GM12878 (cell line): ENCODE measurements at places on chromosomes 7 and 10. TPM values are rescaled to one million over a fixed set of nuclear protein-coding genes. Genes with fewer than 3 reads are reported as not detected.

DNA sequence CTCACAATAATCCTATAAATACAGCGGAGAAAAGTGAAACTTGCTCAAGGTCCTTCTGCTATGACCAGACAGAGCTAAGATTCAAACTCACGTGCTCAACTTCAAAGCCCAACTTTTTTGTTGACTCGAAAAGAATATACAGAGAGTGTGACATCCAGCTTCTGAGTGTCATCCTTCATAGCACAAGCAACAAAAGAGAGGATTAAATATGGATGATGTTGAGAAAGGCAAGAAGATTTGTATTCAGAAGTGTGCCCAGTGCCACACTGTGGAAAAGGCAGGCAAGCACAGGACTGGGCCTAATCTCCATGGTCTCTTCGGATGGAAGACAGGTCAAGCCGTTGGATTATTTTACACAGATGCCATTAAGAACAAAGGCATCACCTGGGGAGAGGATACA is 2.1 kb upstream of the FAM3C start:
- DNase-seq = no peak

DNA sequence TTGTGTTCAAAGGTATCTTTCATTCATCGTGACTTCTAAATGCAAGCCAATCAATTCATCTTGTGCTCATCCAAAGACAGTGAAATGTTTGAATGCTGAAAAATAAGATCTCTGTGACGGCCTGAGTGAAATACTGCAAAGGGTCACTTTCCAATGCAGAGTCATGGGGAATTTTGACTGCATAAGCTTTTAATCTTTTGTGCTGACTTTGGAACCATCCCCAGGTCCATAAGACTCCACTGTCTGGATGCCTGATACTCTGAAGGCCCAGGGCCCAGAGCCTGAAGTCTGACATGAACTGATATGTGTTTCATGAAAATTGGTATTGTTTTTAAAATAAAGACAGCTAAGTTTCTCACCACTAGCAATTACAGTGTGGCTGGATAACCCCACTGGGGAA is 39.0 kb downstream of the PPP1R3C start:
- no peak for DNase-seq

DNA sequence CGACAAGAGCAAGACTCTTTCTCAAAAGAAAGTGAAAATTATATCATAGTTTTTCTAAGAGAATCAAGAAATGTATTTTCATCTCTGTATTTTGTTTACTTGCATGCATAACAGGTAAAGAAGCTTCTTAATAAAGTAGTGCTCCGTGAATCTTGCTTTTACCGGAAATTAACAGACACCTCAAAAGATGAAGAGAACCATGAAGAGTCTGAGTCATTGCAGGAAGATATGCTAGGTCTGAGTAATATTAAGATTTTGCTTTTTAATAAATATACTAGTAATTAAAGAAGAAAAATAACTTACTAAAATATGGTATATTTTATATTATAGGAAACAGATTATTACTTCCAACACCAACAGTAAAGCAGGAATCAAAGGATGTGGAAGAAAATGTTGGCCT is 39.5 kb upstream of the STOX1 start:
- no peak for DNase-seq

DNA sequence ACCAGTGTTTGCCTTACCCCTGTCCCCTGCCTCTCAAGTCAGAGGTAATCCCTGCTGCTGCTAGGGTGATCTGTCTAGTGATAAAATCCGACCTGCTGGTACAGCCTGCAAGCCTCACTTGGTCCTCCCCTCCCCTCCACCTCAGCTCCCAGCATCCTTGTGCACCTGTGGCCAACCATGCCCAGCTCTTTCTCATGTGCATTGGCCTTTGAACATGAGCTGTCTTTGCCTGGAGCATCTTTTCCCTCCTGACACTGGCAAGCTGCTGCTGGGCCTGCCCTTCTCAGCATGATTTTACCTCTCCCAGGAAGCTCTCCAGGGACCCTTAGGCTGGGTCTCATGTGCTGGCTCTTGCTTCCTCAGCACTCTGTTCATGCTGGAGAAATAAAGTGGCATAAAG is 51.3 kb upstream of the CXCL12 start:
- DNase-seq = no peak

GRCh38 chr7:90645784-90646183 is 49.7 kb downstream of the CDK14 start:
- no peak for DNase-seq

DNA sequence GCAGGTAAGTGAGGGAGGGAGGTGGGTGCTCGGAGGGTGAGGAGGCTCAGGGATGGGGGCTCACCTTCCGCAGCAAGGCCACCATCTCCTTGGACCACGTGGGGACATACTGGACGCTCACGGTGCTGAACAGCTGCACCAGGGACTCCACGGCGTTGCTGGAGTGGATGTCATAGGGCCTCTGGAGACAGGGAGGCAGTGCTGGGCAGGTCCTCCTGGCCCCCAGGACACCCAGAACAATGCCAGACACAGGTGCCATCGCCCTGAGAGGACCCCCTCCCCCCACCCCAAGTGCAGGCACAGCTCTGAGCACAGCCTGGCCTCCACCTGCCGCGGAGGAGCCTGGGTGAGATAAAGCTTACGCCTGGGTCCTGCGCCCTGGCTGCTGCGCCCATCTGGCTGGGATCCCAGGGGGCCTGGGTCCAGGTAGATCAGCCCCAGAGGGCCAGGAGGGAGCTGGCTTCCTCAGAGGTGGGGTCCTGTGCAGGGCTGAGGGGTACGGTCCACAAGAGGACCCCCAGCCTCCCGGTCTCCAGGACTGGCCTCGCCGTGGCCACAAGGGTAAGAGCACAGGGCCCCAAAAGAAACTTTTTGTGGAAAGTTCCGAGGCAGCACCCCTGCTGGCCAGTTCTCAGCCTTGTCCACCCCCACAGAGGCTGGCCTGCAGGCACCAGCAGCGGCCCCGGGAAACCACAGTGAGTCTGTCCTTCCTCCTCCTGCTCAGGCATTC is 37.8 kb downstream of the DPYSL4 start:
- no peak for DNase-seq

DNA sequence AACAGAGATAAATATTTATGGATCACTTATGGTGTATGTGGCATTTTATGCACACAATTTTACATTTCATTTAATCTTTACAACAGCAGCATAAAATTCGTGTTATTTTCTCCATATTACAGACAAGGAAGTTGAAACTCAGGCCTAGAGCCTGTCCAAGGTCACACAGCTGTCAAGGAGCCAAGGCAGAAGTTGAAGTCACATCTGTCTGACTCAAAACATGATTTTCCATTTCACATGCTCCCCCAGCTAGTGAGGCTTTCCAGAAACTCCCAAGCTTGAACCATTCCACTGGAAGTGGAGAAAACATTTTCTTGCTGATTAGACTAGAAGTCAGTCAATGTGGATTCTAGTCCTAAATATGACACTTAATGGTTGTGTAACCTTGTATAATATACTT is 110.5 kb downstream of the HECTD2 start:
- no peak for DNase-seq

DNA sequence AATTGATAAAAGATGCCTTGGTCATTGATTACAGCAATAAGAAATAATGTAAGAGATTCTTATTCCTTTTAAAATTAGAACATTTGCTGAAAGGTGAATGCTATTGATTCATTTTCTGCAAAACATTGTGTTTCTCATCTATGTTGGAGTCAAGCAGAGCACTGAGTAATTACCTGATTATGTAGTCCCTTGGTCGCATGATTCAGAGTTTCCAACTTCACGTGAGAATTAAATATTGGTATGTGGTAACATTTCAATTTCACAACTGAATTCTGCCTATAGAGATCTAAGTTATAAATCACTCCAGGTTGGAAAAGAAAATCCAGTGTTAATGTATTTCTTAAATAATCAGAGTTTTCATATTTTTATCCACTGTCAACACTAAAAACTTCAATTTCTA is 701.4 kb downstream of the PHTF2 start:
- DNase-seq = no peak

DNA sequence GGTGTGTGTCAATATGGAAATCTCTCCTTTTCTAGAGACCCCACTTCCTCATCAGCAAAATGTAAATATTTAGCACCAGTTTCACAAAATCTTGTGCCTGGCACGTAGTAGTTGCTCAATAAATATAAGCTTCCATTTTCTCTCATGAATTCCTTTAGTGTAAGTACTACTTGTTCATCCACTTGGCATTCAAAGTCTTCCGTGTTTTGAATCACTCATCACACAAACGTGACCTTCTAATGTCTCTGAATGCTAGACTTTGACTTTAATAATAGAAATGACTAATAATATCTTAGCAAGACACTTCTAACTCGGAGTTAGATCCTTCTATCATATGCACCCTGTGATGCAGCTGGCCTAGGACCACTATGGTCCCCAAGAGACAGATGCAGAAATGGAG is 168.7 kb upstream of the ZNF32 start:
- no peak for DNase-seq

DNA sequence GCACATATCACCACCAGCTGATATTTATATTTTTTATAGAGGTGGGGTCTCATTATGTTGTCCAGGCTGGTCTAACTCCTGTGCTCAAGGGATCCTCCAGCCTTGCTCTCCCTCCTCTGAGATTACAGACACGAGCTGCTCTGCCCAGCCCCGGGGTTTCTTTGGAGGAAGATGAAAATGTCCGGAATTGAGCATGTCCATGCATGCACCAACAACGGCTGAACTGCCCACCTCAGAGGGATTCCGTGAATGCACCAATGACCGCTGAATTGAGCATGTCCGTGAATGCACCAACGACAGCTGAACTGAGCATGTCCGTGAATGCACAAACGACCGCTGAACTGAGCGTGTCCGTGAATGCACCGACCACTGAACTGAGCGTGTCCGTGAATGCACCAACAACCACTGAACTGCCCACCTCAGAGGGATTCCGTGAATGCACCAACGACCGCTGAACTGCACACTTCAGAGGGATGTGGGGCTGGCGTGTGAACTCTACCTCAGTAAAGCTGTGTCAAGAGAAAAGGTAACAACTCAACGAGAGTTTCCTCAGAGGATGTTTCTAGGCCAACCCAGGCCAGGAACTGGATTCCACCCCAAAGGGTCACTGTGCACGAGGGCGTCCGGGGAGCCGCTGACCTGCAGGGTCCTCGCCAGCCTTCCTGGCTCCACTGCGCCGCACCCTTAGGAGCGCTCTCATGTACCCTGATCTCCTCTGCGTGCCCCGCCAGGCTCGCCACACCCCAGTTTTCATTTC is 34.9 kb upstream of the INPP5A start:
- DNase-seq = no peak

DNA sequence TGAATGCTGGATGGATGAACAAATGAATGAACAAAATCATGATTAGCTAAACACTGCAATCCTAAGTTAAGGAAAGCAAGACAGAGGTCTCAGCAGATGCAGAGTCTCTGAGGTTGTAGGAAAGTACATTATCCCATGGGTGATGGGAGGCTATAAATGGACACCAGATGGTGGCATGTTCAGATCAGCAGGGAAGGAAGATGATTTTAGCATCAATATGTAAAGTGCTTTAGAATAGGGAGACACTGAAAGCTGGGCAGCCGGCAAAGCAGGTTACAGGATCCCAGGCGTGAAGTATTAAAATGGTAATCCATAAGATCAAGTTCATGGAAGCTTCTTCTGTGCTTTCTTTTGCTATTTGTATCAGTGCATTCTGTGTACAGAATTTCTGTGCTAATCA is 7.9 kb upstream of the RAPGEF5 start:
- DNase-seq = no peak

- DNase-seq = no peak
These were observed 176.0 kb upstream of the AKR1E2 start for GRCh38 chr10:4649886-4650508.

GRCh38 chr7:65809259-65809981 is 63.5 kb upstream of the VKORC1L1 start:
- peak; percentile 95 for DNase-seq

- DNase-seq = no peak
These were observed 55.9 kb downstream of the CFAP46 start for GRCh38 chr10:132886211-132887099.

DNA sequence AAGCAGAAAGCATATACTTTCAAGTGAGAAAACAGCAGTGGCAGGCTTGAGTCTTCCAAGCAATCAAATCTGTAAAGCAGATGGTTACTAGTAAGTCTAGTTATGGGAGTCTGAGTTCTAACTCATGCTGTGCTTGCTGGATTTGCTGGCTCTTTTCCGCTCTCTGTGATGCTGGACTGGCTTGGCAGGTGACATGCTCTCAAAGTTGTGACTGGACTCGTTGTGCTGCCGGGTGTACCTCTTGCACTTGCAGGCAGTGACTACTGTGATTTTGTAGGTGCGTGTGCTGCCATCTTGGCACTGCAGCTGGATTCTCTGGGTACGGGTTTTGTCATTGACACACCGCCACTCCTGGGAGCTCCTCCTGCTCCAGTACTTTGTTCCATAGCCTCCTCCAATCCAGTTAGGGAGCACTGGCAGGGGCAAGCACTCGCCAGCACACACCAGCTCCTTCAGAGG is 3.1 kb downstream of the SOSTDC1 start:
- DNase-seq = no peak

- DNase-seq = no peak
These were observed 35.4 kb downstream of the CPED1 start for GRCh38 chr7:121023683-121024511.

DNA sequence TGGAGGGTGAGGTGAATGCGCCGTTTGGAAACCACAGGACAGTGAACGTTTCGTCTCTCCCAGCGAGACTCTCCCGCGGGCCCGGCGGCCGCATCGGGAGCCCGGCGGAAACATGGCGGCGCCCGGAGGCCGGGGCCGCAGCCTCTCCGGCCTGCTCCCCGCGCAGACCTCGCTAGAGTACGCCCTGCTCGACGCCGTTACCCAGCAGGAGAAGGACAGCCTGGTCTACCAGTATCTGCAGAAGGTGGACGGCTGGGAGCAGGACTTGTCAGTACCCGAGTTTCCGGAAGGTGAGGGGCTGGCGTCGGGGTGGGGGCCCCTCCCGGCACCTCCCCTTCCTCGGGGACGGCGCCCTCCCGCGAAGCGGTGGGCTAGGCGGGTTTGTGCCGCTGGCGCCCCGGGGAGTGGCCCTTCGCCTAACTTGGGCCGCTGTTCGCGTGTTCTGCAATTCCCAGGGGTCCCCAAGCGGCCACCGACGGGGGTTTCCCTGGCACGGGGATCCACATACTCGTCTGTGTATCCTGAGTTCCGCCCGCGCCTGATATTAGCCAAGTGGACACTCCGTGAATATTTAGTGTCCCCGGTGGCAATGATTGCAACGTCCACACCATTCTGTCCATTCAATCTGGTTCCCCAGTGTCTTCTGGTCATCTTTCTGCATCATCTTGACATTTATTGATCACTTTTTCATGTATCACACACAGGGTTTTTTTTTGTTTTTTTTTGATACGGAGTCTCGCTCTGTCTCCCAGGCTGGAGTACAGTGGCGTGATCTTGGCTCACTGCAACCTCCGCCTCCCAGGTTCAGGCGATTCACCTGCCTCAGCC is 514 bp downstream of the NHLRC2 start:
- DNase-seq = no peak

- DNase-seq = no peak
These were observed 301.8 kb downstream of the DNAJB6 start for GRCh38 chr7:157638563-157638962.

GLCCI1 gene
- 52.2 and 52.6 TPM in 2 replicates for total RNA-seq

APBB1IP gene
- 67.0 and 67.4 TPM in 2 replicates for total RNA-seq

ELN gene
- total RNA-seq = 0.08 and 0.19 TPM in 2 replicates

MLXIPL gene
- 0.21 and 0.69 TPM in 2 replicates for total RNA-seq

SKAP2 gene
- 24.7 and 25.5 TPM in 2 replicates for total RNA-seq
